DND-41 (cell line): ENCODE measurements at places on chromosomes 3 and 15.

- no peak for DNase-seq
Observed at GRCh38 chr3:151750181-151750580, 16.5 kb downstream of the AADACL2 start.

GRCh38 chr15:82556315-82557035, 16.2 kb upstream of the RPS17 start:
- DNase-seq = no peak

DNA sequence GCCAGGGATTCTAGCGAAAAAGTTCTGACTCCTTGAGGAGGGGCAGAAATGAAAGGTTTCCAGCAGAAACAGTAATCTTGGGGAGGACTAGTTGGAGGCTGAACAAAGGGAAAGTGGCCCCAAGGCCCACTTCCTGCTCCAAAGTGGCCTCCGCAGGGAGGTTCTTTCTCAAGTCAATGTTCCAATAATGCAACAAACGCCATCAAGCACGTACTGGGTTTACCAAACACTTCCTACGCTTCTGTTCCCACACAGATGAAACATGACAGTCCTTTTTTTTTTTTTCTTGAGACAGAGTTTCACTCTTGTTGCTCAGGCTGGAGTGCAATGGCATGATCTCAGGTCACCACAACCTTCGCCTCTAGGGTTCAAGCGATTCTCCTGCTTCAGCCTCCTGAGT, 9.6 kb upstream of the RCCD1 start:
- DNase-seq = no peak

GRCh38 chr3:121431726-121432517, 113.9 kb downstream of the POLQ start:
- peak; percentile 74 for DNase-seq

GRCh38 chr15:40334541-40334940, 6.2 kb downstream of the CCDC9B start:
- no peak for DNase-seq

DNA sequence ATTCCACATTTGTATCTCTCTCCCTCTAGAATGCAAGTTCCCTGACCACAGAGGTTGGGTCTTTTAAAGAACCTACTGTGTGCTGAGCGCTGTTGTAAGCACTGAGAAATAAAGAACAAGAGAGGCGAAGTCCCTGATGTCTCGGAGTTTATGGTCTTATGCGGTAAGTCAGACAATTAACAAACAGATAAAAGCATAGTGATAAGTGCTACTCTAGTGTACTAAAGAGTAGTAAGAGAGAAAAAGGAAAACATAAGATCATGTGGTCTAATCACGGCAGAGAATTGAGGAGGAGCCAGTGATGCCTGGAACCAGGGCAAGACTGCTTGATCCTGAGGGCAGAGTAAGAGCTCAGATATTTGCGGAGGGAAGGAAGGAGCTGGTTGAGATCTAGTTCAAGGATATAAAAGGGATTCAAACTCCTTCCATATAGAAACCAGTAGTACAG, 29.8 kb upstream of the TSC22D2 start:
- no peak for DNase-seq

DNA sequence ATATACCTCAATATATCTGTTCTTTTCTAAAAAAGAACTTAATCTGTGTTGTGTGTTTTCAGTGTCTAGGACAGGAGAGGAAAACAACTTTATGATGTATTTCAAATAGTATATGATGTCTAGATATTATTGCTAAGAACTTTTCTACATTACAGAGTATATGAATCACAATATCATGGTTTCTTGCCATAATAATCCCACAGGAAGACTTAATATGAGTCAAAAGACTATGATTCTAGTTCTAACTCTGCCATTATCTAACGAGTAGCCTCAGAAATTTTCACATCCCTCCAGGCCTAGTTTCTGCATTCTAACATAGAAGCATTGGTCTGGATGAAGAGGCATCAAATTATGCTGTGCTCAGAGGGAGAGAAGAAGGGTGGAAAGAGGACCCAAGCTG, 107.7 kb upstream of the SPRED1 start:
- no peak for DNase-seq

DNA sequence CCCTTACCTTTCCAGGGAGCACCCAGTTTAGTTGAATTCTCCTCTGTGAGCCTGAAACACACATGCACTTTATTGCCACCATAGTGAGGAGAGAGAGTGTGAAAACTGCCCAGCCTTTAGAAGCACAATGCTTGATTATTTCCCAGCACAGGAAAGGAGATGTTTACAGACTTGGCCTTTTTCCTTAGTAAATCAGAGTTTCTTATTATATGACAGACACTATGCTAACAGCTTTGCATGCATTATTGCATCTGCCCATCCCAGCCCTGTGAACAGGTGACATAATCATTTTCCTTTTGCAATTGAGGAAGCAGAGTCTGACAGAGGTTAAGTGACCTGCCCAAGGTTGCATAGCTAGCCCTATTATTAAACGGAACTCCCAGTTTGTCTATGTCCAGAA, 36.5 kb downstream of the CAPN3 start:
- no peak for DNase-seq

- no peak for DNase-seq
Observed at GRCh38 chr3:39558775-39559306, 91.4 kb downstream of the MOBP start.

GRCh38 chr3:146026547-146026946, 134.4 kb downstream of the PLOD2 start:
- DNase-seq = no peak

DNA sequence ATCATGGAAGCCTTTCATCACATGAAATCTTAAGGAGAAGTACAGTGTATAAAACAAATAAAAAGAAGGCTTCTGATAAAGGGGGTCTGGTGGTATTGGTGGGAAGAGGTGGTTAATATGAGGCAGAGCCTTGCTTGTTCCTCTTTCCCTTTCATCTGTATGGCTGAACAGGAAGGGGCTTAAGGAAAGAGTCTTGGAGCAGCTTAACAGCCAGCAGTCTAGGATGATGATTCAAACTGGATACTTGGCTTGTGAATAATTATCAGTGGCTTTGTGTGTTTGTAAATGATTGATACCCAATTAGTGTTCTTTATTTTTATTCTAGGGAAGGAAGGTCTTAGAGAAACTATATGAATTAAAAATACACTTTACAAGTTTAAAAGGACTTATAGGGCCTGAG, 29.1 kb upstream of the TCAIM start:
- DNase-seq = no peak

- no peak for DNase-seq
Observed at GRCh38 chr3:132593947-132594323, 3.1 kb upstream of the ACKR4 start.

DNA sequence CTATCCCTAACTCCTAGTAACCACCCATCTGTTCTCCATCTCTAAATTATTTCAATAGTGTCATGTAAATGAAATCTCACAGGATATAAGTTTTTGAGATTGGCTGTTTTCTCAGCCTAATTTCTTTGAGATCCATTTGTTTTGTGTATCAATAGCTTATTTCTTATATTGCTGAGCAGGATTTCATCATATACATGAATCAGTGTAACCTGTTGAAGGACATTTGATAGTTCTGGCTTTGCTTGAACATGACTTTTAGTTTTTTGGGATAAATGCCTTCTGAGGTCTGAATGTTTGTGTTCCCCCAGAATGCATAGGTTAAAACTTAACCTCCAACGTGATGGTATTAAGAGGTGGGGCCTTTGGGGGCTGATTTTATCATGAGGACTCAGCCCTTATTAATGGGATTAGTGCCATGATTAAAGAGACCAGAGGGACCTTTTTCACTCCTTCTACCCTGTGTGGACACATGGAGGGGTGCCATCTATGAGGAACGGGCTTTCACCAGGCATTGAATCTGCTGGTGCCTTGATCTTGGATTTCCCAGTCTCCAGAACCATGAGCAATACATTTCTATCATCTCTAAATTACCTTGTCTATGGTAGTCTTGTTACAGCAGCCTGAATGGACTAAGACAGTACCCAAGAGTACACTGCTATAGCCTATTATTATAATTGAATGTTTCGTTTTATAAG, 118.3 kb downstream of the FNDC3B start:
- no peak for DNase-seq

- no peak for DNase-seq
Observed at GRCh38 chr3:11240496-11240895, 31.7 kb upstream of the ATG7 start.

GRCh38 chr3:81864272-81864671, 102.8 kb upstream of the GBE1 start:
- no peak for DNase-seq

DNA sequence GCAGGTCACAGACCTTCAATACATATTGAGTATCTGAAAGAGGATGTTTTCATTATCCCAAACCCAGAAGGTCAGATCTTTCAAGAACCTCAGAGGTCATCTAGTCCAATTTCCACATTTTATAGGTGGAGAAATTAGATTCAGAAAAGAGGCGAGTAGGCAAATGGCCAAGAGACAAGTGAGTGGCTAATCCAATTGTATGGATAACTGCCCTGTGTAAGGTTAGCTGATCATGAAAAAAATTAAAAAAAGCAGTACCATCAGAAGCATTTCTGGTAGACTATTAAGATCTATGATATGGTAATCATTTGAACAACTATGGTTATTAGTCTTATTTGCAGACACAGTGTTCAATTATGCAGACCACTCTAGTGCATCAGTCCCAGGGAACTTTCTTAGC, 660.7 kb upstream of the CFAP20DC start:
- no peak for DNase-seq
